ENCODE measurements at places on chromosomes 13 and 19. TPM values are rescaled to one million over a fixed set of nuclear protein-coding genes. Genes with fewer than 3 reads are reported as not detected.

DNA sequence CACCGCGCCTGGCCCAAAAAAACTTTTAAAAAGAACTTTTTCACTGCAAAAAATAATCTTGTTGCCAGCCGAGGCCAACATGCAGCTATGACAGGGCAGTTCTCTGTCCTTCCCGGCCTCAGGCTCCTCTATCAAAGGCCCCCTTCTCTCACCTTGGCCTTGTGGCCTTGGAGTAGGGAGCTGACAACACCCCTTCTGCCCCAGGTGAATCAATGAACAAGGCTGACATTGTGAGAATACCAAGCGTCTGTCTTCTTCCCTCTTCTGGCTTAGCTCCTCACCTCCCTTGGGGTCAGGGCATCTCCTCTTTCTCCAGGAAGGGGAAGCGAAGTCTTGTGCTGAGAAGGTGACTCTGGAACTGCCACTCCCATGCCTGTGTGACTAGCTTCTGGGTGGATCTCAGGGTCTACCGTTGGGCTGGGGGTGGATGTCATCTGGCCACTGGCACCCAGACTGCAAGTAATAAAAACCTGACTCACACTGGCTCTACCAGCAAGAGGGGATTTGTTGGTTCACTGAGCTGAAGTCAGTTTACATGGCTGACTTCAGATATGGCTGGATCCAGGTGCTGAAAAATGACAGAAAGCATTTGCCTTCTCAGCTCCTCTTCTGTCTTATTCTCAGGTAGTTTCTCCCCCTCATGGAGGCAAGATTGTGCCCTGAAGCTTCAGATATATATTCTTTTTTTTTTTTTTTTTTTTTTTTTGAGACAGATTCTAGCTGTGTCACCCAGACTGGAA lies 6.3 kb downstream of the C19orf38 start:
- no peak for DNase-seq

The SHD gene
- not detected for total RNA-seq

- DNase-seq, result no peak
Measured at GRCh38 chr19:32781280-32781679, 61.7 kb downstream of the TDRD12 start.

The IGFL3 gene
- not detected for total RNA-seq

DNA sequence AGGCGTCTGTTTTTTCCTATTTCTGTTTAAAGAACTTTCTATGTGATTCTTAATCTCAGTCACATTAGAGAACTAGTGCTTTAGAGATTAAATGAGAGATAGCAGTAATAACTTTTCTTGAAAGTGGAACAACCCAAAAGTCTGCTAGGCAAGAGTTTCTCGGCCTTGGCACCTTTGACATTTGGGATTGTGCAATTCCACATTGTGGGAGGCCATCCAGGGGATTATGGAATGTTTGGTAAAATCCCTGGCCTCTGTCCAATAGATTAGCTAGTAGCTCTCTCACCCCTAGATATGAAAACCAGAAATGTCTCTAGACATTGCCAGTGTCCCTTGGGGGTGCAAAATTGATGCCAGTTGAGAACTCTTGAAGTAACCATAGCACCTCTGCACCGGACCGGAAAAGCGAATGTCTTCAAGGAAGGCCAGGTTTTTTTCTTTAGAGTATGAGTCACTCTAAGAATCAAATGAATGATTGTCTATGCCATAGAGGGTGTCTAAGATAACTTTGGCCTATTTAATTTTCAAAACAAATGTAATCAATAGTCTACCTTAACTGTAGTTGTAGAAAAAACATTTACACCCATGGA lies 45.0 kb upstream of the IL17D start:
- no peak for DNase-seq

GRCh38 chr13:99344610-99345208 lies 37.5 kb upstream of the GPR183 start:
- DNase-seq, result no peak

DNA sequence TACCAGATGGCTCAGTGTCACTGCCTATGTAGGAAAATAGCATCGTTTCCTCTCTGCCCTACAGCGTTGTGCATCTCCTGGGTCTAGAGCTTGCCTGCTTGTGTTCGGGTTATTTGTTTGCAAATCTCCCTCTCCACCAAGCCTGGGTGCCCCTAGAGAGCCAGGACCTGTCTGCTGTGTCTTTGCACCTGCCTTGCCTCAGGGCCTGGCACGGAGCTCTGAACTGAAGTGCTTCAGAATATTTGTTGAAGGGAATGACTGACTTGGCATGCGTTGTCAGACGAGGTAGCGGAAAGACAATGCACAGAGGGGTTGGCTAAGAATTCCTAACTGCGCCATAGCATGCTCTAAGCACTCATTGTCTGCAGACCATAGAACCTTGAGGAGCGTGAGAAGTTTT lies 263.4 kb downstream of the FGF9 start:
- DNase-seq, result no peak

The ZBTB32 gene
- 0.13 TPM for total RNA-seq

DNA sequence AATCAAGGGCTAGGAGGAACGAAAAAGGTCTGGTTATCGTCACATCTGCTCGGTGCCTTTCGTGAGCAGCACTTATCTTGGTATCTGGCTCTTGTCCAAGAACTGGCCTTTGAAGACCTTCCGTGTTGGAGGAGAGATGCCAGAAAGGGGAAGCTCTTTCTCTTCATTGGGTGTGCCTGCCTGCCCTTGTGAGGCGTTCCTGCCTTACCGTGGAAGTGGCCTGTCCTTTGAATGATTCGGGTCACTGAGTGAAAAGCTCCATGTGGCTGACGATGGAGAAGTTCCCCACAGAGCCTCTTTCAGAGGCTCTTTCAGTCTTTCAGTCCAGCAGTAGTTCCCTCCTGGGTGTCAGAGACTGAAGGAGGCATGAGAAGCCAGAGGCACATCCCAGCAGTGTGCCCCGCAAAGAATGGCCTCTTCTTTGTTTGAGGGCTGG lies 121.5 kb upstream of the SLC10A2 start:
- no peak for DNase-seq

- DNase-seq, result no peak
Measured at GRCh38 chr13:84025824-84026223, 143.6 kb upstream of the SLITRK1 start.

The SIGLEC12 gene
- total RNA-seq, result not detected

GRCh38 chr13:111171629-111172028 lies 56.5 kb downstream of the ARHGEF7 start:
- no peak for DNase-seq

- DNase-seq, result no peak
Measured at GRCh38 chr13:113103646-113104045, 1.9 kb upstream of the F7 start.

GRCh38 chr19:50820549-50821247 lies 2.9 kb downstream of the KLK1 start:
- DNase-seq, result no peak

The RAP2A gene
- total RNA-seq, result 32.7 TPM

- no peak for DNase-seq
Measured at GRCh38 chr13:77460195-77460594, 75.3 kb upstream of the SCEL start.

The ZNF284 gene
- 1.4 TPM for total RNA-seq

DNA sequence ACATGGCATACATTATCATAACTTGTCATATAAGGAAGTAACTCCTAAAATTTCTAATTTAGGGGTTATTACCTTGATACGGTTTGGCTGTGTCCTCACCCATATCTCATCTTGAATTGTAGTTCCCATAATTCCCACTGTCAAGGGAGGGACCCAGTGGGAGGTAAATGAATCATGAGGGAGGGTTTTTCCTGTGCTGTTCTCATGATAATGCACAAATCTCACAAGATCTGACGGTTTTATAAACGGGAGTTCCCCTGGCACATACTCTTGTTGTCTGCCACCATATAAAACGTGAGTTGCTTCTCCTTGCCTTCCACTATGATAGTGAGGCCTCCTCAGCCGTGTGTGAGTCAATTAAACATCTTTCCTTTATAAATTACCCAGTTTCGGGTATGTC lies 76.0 kb downstream of the ZDHHC20 start:
- DNase-seq, result no peak

- DNase-seq, result no peak
Measured at GRCh38 chr19:30448386-30449077, 76.3 kb downstream of the ZNF536 start.

DNA sequence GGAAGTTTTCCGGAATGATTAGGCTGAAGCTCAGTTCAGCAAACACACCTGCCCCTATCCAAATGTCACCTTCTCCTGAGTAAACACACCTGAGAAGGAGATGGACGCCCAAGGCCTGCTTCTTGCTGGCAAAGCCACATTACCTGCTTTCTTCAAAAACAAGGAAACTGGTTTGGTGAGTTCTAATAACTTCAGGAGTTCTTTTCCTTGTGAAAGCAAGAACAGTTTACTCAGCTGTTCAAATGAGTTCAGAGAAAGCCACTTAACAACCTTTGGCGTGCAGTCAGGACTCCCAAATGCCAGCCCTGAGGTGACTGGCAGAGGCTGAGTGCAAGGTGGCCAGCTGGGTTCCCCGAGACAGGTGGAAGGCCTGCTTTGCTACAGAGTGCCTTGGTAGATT lies 160.5 kb downstream of the STK24 start:
- DNase-seq, result no peak

DNA sequence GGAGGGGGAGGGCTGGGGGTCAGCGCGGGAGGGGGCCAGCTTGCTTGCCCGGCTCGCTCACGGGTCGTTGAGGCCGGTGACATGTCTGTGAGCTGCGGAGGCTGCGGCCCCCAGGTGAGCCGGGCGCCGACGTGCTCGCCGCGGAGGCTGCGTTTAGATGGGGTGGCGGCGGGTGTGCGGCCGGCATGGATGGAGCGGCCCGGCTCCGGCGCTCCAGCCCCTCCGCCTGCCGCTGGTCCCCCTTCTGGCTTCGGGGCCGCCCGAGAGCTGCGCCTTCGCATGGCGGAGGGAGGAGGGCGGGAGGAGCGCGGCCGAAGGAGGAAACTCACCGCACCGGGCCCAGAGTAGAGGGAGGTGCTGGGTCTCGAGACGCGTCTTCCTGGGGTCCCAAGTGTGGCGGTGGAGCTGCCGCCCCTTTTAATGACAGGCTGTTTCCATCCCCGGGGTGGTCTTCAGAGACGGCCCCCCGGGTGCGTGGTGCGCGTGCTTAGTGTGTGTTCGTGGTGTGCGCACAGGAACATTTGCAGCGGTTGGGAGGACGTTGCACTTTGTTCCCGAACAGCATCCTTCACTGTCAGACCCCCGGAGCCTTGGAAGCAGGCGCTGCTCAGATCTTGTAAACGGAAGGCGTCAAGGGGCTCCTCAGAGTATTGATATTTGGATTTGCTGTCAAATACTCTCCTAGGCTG lies at the start of gene AKAP11:
Gene AKAP11, plus strand, starts transcription at position 38 of the 689 bp plus-strand sequence. CDS start 14,197 bp downstream, outside the sequence.
- DNase-seq, result no peak

GRCh38 chr13:45565331-45565730 lies 50.2 kb downstream of the ERICH6B start:
- no peak for DNase-seq

- DNase-seq, result no peak
Measured at GRCh38 chr19:1783874-1784273, 28.2 kb downstream of the ATP8B3 start.

The ERICH6B gene
- total RNA-seq, result not detected

GRCh38 chr13:76656500-76656899 lies 229.7 kb downstream of the KCTD12 start:
- DNase-seq, result no peak

The ATP4B gene
- total RNA-seq, result not detected

The PSG3 gene
- total RNA-seq, result not detected

GRCh38 chr13:58587183-58587582 lies 955.6 kb downstream of the PCDH17 start:
- no peak for DNase-seq

DNA sequence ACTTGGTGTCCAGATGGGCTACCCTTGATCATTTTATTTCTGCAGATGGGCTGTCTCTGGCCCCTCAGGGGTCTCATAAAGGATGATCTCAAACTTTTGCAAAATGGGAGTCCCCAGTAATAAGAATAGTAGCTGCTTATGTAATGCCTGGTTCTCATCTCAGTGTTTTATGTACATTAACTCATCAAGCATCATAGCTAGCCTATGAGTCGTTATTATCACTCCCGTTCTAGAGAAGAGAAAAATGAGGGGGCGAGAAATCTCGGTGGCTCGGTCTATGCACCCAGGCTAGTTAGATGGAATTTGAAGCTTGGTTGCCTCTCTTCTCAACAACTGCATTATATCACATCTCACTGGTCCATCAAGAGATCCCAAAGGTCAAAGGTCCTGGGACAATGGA lies 3.4 kb downstream of the CACNG6 start:
- DNase-seq, result no peak

DNA sequence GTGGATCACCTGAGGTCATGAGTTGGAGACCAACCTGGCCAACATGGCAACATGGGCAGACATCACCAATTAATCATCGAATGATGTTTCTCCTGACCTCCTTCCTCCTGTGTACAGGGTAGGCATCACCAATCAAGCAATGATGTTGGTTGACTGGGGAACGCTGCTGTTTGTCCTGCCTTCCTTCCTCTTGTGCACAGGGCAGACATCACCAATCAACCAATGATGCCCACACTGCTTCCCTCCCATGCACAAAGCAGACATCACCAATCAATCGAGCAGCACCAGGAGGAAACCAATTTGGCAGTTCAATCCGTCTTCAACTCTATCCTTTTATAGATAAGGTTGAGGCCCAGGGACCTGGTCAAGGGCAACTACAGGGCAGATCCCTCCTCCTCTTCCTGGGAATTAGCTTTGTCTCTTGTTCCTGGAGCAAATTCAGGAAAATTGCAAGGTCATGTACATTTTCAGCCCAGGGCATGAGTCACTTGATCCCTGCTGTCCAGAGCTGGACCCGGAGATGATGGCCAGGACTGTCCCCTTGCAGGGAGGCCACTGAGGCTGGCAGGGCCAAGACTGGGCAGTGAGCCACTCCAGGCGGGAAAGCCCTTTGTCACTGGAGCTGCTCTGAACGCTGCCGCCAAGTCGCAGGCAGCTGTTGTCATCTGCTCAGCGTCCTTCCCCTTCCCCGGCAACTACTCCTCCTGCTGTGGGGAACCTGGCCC lies 5.3 kb upstream of the CSNK1G2 start:
- DNase-seq, result no peak

GRCh38 chr13:65292488-65292901 lies 1937.6 kb downstream of the PCDH9 start:
- no peak for DNase-seq

DNA sequence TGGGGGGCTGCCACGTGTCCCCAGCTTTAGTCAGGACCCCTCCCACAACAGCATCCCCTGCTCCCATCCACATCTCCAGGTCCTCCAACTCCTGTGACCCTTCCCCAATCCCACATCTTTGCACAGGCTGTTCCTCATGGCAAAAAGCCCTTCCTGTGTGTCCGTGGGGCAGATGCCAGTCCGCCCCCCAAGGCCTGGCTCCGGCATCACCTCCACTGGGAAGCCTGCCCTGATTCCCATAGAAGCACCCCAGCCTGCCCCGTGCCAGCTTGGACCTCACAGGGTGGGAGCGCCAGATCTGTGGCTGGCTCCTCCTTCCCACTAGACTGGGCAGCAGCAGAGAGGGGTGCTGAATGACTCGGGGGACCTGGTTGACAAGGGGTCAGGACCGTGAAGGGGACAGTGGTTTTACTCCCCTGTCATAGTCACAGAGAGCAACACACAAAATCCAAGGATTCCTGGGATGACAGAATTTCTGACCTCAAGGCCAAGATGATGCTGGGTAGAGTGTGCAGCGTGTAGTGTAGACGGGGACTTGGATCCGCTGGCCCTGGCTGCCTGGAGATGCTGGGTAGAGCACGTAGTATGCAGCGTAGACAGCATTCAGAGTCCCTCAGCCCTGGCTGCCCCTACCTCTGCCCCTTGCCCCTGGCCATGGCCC lies 13.3 kb downstream of the KLF2 start:
- no peak for DNase-seq

GRCh38 chr19:32896516-32897214 lies 27.1 kb upstream of the SLC7A9 start:
- no peak for DNase-seq

The LGALS14 gene
- not detected for total RNA-seq

The URAD gene
- total RNA-seq, result not detected

The PRKACA gene
- total RNA-seq, result 487 TPM

The TNFSF9 gene
- total RNA-seq, result not detected

The CYP2A6 gene
- not detected for total RNA-seq

The B3GLCT gene
- total RNA-seq, result 17.5 TPM
